Activated CD8-positive, alpha-beta memory T cell treated with anti-CD3 and anti-CD28 coated beads, Interleukin-2, amount 10 ng/mL, durations not matched to agents 7 days and 5 days (primary cell): ENCODE measurements at places on chromosomes 5 and 9. TPM values are rescaled to one million over a fixed set of nuclear protein-coding genes. Genes with fewer than 3 reads are reported as not detected.

PCDHGA7 gene
- 0.07 TPM for total RNA-seq

DNA sequence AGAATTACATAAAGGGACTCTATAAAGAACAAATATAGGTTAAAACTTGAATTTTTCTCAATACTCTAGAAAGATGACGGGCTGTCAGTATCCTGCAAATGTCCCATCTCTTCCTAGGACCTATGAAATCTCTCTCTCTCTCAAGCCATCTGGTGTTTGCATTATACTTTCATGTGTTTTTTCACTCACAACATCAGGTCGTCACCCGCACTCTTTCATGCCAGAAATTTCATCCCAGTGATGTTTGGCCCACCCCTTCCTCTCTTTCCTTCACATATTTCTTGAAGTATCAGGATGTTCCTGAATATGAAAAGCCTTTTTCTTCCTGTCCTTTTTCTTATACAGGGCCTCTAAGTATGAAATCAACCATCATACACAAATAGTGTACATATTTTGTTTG is 63.3 kb upstream of the GAS1 start:
- H3K4me3 ChIP-seq: no peak overlapping the region
- H3K36me3 ChIP-seq: no peaks in the 10 kb centered on the region
- H3K4me1 ChIP-seq: no peaks in the 10 kb centered on the region
- H3K27ac ChIP-seq: no peak overlapping the region

DNA sequence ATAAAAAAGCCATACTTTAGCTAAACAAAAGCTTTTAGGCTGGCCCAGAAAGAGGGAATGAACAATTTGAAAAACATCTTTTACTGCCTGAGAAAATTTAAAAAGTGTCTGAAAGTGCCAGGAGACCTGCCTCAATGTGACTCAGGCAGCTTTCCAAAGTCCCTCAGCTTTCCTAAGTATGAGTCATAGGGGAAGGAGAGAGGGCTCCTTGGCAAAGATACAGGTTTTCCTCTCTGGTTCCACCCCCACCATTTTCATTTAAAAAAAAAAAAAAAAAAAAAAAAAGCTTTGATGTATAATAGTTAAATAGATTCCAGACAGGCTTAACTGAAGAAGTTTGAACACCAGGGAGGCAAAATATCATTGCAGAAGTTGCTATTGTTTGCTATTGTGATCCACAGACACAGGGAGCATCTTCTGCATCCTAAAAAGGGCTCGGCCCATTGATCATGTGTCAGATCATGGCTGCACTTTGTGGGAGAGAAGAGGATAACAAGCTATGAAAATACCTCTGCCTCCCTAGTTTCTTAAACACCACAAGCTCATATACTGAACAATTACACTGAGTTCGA is 71.5 kb downstream of the MRPS27 start:
- DNase-seq: no peak
- H3K27me3 ChIP-seq: no peaks in the 10 kb centered on the region
- no peak overlapping the region for H3K27ac ChIP-seq
- H3K4me1 ChIP-seq: peaks cover 9% of the 10 kb centered on the region
- H3K4me3 ChIP-seq: no peak overlapping the region

GRCh38 chr9:83405759-83406158 is 132.4 kb downstream of the FRMD3 start:
- H3K4me3 ChIP-seq: no peak overlapping the region
- H3K27me3 ChIP-seq: no peaks in the 10 kb centered on the region
- no peaks in the 10 kb centered on the region for H3K36me3 ChIP-seq
- no peak overlapping the region for H3K27ac ChIP-seq

DNA sequence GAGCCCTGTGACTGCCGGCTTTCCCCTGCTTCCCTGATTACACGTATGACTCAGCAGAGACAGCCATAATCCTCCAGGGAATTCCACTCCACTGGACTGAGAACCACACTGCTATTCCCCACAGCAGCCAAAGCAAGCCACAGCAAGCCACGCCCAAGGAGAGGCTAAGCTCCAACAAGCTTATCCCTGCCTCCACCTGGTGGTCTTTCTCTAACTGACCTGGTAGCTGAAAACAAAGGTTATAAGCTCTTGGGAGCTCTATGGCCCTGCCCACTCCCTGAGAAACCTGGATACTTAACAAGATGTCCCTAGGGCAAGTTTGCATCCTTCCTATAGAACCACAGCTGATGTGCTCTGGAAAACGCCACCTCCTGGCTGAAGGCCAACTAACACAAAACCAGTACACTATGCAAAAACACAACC is 613.7 kb upstream of the CDH18 start:
- H3K36me3 ChIP-seq: no peaks in the 10 kb centered on the region
- no peak for DNase-seq
- H3K27ac ChIP-seq: no peak overlapping the region
- H3K4me1 ChIP-seq: no peaks in the 10 kb centered on the region
- H3K27me3 ChIP-seq: no peaks in the 10 kb centered on the region
- no peak overlapping the region for H3K4me3 ChIP-seq

DNA sequence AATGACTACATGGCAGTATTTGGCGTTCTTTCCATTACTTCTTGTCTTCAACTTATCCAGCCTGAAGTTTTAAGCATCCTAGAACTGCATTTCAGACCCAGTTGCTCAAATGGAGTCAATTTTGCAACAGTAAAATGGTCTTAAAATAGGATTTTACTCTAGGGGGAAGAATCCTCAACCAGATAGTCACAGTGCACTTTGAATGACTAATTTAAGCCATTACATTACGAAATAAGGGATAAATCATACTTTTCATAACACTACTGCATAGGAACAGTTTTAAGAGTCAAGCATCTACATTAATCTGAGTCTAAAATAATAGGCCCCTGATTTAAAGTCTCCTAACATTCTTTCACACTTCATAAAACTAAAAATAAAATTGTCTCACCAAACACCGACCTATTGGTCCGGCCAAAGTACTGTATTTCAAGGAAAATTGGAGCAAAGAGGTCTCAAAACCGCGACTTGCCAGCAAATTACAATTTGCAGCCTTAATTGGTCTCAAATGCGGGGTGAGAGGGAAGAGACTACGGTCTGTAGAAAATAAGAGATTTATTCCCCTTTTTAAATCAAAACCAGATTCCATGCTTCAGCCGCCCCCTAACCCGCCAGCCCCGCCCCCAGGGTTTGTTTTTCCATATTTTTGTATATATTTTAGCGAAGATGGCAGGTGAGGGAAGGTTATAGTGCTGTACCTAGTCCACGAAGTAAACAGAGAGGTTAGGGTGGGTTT is 1.2 kb upstream of the SMARCA2 start:
- no peak for DNase-seq
- peak overlapping the region; percentile 97 for H3K4me3 ChIP-seq
- H3K27me3 ChIP-seq: peaks cover 17% of the 10 kb centered on the region
- H3K27ac ChIP-seq: no peak overlapping the region

TAF11L10 gene
- not detected for total RNA-seq

GRCh38 chr9:136115641-136116359 is 2.9 kb downstream of the TMEM250 start:
- no peaks in the 10 kb centered on the region for H3K27me3 ChIP-seq
- peaks cover 59% of the 10 kb centered on the region for H3K4me1 ChIP-seq
- H3K4me3 ChIP-seq: no peak overlapping the region
- DNase-seq: no peak
- H3K36me3 ChIP-seq: peaks cover 1% of the 10 kb centered on the region
- no peak overlapping the region for H3K27ac ChIP-seq

GRCh38 chr9:71909887-71910649 is 925 bp downstream of the ABHD17B start:
- H3K36me3 ChIP-seq: peaks cover 17% of the 10 kb centered on the region
- H3K27ac ChIP-seq: peak overlapping the region; percentile 82
- DNase-seq: peak; percentile 61
- no peaks in the 10 kb centered on the region for H3K27me3 ChIP-seq
- H3K4me1 ChIP-seq: peaks cover 64% of the 10 kb centered on the region

SH2D3C gene
- total RNA-seq: 75.2 TPM

- H3K4me1 ChIP-seq: no peaks in the 10 kb centered on the region
- H3K27ac ChIP-seq: no peak overlapping the region
- H3K27me3 ChIP-seq: no peaks in the 10 kb centered on the region
- no peak for DNase-seq
- no peak overlapping the region for H3K4me3 ChIP-seq
Measured at GRCh38 chr5:108093186-108093585, 288.7 kb downstream of the FBXL17 start.
